Articular chondrocyte of knee joint (primary cell): ENCODE measurements at places on chromosomes 4 and X. TPM values are rescaled to one million over a fixed set of nuclear protein-coding genes. Genes with fewer than 3 reads are reported as not detected.

PPP1R2C gene
- total RNA-seq, result not detected in 2 replicates

DUSP9 gene
- total RNA-seq, result not detected in 2 replicates

GC gene
- total RNA-seq, result not detected in 2 replicates

SASH3 gene
- not detected in 2 replicates for total RNA-seq

CD38 gene
- total RNA-seq, result 0.11 and 0.13 TPM in 2 replicates

TAF7L gene
- total RNA-seq, result 0.22 and 0.26 TPM in 2 replicates

NAA11 gene
- not detected in 2 replicates for total RNA-seq

PNMA3 gene
- total RNA-seq, result 0.11 TPM in 1 of 2 replicates, not detected in the other

TMSB15C gene
- total RNA-seq, result 2.5 TPM in 2 replicates

CT55 gene
- total RNA-seq, result not detected in 2 replicates
